ENCODE measurements at places on chromosomes 13 and 19.

DNA sequence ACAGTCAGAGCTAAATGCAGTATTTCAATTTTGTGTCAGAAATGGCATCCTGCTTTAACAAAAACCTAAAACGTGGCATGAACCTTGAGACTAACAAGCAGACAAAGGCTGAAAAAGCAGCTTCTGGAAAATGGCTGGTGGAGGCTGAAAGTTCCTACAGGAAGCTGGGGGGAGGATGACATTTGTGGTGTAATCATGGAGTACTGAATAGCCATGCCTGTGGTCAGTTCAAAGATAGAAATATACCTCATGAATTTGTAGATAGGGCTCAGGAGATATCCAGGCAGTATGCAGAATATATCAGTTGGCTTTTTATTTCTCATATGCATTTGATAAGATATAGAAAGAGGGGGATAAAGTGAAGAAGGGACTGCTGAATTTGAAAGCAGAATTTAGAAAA, 181.7 kb downstream of the UQCRFS1 start:
- DNase-seq, result no peak

GRCh38 chr13:101915331-101915730, 462.9 kb downstream of the ITGBL1 start:
- DNase-seq, result no peak

GRCh38 chr19:4639531-4640246, 373 bp downstream of the TNFAIP8L1 start:
- DNase-seq, result no peak

DNA sequence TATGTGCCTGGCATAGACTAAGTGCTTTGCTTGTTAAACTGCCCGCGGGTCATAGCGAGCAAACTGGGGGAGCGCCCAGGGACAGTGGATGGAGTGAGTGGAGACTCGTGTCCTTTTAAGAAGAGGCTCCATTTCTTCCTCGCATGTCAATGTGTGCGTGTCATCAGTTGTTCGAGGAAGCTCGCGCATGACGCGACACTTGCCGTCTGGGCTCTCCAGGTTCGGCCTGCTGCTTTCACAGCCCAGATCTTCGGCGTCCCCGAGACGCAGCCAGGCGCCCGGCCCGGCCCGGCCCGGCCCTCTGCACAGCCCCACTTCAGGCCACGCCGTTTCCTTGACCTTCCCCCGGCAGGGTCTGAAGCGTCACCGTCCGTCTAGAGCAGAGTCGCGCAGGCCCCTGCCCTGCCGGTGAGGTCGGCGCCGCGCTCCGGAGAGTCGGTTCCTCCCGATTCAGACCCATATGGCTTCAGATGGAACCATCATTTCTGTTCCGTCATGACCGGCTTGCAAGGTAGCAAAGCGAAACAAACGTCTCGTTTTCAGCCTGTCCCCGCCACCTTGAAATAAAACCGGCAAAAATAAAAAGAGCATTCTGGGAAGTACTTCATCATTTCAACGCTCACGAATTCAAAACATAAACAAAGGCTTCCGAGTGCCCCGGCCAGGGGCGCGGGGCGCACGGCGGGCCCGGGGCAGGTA, 599 bp upstream of the ARHGEF7 start:
- DNase-seq, result no peak

- DNase-seq, result no peak
These were observed 24.2 kb downstream of the NEK5 start for GRCh38 chr13:52104624-52105023.

- no peak for DNase-seq
These were observed 18.5 kb downstream of the ZNF101 start for GRCh38 chr19:19687090-19687489.

GRCh38 chr19:2309734-2310362, 1.9 kb upstream of the LINGO3 start:
- DNase-seq, result no peak

- DNase-seq, result no peak
These were observed 130.9 kb downstream of the SHISA2 start for GRCh38 chr13:25920931-25921330.

- DNase-seq, result no peak
These were observed 42.1 kb downstream of the FOXO1 start for GRCh38 chr13:40624383-40624782.

GRCh38 chr19:58366585-58367430, 4.3 kb upstream of the ZNF497 start:
- no peak for DNase-seq

DNA sequence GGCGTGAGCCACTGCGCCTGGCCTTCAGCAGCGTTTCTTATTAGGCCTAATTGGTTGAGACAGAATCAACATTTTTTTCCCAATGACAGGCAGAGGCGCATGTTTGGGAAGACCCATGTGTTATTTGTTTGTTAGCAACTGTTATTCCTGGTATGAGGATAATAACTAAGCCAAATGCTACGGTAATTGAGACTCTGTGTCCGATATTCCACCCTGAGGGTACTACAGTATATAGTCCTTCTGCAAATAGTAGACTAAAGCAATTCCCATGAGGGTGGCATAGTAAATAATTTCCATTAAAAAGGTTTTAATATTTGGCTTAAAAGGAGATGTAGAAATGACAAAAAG, 18.4 kb upstream of the CCL25 start:
- DNase-seq, result no peak

GRCh38 chr13:108561149-108561548, 68.3 kb upstream of the MYO16 start:
- DNase-seq, result no peak

DNA sequence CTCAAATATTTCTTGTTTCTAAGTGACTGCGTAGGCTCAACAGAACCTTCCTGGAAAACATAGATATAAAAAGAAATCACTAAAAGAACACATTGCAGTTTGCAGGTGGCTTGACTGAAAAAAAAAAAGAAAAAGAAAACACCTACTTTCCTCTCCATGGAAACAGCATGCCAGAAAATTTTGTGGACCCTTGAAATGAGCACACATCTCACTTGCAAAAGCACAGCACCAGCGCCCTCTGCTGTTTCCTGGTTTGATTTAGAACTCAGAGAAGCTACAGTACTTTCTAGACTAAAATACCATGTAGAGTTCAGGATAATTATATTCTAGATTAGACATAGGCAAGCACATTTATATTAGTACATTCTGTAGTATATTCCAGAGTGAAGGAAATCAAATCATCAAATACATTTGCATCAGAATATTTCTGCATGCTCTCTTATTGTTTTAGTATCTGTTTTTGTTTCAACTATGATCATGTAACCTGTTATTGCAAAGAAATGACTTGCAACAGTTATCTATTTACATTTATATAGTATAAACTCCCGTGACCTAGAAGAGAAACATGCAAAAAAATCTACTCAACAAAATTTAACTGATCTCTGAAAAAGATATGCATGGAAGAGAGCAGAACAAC, 22.3 kb upstream of the XPO4 start:
- DNase-seq, result peak; percentile 61

GRCh38 chr13:97946951-97947588, 6.4 kb upstream of the IPO5 start:
- DNase-seq, result no peak

DNA sequence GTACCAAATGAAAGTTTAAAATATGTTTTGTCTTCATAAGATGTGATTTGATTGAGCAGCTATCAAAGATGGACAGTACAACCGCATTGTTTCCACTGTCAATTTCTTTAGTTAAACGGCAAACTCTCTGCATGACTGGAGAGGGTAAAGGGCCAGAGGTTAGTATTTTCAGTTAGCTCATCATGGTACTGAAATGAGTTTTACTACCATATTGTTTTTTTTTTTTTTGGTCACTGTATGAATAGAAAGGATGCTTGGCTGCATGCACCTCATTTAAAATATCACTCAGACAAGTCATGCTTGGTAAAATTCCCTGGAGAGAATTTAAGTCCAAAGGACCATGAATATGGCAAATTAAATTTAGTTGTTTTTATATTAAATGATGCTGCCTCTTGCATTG, 942.1 kb upstream of the SPRY2 start:
- no peak for DNase-seq

DNA sequence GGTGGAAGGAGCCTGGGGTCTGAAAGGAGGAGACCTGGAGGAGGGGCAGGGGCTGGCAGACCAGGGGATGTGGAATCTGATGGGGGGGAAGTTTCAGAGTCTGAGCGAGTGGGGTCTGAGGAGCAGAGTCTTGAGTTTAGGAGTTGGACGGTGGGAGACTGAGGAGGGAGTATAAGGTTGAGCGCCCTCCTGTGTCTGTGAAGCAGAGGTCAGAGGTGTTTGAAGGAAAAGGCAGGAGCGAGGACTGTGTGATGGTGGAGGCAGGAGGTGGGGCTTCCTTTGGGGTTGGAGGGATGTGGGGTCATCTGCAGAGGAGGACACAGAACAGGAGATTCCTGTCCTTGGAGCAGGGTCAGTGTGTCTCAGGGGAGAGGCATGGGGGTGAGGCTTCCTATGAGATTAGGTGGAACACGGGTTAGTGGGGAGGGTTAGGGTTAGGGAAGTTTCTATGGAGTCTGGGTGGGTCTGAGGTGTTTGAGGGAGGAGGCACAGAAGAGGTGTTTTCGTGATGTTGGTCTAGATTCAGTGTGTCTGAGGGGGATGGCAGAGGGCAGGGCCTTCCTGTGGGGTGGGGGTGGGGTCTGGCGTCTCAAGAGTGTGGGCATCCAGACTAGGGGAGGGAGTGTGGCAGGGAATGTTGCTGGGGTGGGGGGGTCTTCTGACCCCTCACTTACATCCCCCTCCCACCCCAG, 8.3 kb downstream of the RYR1 start:
- DNase-seq, result no peak

DNA sequence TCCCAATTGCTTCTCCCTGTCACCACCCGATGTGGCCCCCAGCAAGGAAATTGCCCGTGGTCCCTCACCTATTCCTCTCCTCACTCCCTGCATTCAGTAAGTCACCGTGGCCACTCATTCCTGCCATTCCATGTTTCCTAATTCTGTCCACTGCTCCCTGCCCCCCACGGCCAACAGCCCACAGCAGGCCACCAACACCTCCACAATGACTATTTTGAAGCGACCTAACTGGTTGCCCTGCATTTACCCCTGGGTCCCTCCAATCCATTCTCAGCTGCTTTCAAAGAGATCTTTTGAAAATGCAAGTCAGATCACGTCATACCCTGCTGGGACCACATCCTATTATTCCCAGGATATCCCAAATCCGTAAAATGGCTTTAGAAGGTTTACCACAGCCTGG, 210.4 kb downstream of the DCLK1 start:
- DNase-seq, result no peak

DNA sequence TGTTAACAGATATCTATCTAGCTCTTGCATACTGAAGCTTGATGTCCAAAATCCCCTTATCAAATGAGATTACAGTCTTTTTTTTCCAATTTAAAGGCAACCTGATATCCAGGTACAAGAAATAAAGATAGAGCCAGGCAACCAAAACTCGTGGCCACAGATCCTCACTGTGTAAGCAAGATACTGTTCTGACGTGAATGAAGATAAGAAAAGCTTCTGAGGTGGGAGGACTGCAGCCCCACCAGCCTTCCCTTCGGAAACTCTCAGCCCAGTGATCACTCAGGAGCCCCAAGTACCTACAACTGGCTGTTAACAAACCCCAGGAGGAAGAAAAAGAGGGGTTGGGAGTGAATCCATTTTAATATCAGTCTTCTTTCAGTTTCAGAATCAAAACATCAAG, 191.6 kb downstream of the EFNB2 start:
- DNase-seq, result no peak

GRCh38 chr13:71368336-71368735, 498.7 kb downstream of the DACH1 start:
- no peak for DNase-seq

DNA sequence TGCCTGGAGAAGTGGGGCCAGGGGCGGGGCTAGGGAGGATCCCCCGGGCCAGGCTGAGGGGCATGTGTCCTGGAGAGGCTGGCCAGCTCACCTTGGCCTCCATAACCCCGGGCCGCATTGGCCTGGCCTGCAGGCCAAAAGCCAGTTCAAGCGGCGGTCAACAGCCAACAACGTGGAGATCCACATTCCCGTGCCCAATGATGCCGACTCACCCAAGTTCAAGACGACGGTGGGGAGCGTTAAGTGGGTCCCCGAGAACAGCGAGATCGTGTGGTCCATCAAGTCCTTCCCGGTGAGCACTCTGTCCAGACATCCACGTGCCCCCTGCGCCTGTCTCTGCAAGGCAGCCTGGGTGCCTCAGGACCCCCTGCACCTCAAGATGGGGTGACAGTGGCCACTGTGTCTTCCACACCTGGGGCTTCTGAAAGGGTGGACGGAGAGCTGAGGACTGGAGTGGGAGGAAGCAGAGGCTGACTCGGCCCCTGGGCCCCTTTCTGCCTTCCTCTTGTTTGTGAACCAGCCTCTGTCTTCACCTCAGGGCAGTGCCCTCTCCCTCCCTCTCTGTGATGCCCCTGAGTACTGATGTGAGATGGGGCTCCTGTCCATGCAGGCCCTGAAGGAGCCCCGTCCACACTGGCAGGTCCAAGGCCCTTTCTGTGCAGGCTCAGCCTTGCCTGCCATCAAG, 31.1 kb downstream of the AP1M1 start:
- DNase-seq, result no peak

DNA sequence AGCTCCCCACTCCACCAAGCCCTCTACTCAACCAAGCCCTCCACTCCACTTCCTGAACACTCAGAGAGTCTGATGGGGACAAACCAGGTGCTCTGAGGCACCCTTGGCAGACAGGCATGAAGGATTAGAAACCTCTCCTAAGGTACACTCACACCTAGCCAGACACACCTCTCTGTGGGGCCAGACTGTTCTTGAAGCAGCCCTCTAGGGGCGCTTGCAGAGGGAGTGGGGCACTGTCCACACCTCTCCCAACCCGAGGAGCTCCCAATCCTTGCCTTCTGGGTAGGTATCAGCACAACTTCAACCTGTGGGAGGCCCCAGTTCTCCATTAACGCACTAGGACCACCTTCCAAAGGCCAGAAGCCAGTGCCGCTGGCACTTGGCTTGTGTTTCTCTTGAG, 108.7 kb upstream of the VSTM2B start:
- DNase-seq, result no peak

- DNase-seq, result peak; percentile 81
These were observed 9.3 kb downstream of the PLEKHA4 start for GRCh38 chr19:48858984-48859710.

GRCh38 chr19:21210037-21210621, 68.3 kb downstream of the ZNF431 start:
- DNase-seq, result no peak

- no peak for DNase-seq
These were observed 13.8 kb upstream of the NPAS1 start for GRCh38 chr19:47005873-47006272.

GRCh38 chr19:30109565-30109964, 167.5 kb downstream of the URI1 start:
- no peak for DNase-seq

DNA sequence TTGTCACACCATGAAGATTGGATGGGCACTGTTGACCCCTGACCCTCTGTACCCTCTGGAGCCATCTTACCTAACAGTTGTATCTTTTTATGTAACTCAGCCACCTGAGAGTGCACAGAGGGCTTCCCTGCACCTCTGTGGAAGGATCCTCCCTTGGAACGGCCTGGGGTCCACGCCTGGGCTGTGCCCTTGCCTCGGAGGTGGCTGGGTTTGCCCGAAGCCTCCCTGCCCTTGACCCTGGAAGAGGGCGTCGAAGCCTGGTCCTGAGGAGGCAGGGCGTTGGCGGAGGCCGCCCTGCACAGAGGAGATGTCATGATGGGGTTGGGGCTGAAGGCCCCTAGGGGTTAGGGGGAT, 241 bp downstream of the ODAD3 start:
- no peak for DNase-seq

- DNase-seq, result no peak
These were observed 2.4 kb upstream of the ZNF560 start for GRCh38 chr19:9500796-9501195.

GRCh38 chr19:34454091-34454490, 25.9 kb downstream of the UBA2 start:
- no peak for DNase-seq

GRCh38 chr13:97231829-97232196, 9.7 kb downstream of the MBNL2 start:
- no peak for DNase-seq

- no peak for DNase-seq
These were observed 23.6 kb downstream of the VSTM2B start for GRCh38 chr19:29549105-29550070.
